ENCODE measurements at places on chromosomes 11 and 22. TPM values are rescaled to one million over a fixed set of nuclear protein-coding genes. Genes with fewer than 3 reads are reported as not detected.

GRCh38 chr22:48837341-48837935 lies 990.2 kb downstream of the BRD1 start:
- no peaks in the 10 kb centered on the region for H3K36me3 ChIP-seq
- H3K4me1 ChIP-seq = no peaks in the 10 kb centered on the region
- no peaks in the 10 kb centered on the region for H3K27me3 ChIP-seq
- no peak overlapping the region for H3K27ac ChIP-seq
- peak; percentile 32 for DNase-seq

DNA sequence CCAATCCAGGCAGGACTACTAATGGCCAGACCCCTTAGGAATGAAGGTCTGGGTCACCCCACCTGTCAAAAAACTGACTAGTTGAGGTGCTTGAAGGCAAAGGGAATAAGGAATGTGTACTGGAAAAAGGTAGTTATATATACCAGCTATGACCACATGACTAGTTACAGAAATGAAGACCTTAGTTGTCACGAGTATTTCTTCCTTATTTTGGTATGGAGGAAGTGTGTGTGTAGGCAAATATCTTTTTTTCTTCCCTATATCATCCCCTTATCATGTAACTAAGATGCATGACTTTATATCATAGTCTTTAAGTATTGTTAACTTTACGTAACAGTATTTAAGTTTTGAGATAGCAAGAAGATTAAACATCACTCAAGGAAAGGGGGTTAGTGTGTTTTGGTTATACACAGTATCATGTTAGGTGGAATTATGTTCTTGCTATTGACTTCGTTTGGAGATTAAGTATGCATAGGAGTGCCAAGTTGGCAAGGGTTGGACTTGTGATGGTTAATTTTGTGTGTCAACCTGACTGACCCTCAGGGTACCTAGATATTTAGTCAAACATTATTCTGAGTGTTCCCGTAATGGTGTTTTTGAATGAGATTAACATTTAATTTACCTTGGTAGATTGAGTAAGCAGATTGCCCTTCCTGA lies 38.2 kb upstream of the NARS2 start:
- H3K27ac ChIP-seq = no peak overlapping the region
- no peaks in the 10 kb centered on the region for H3K27me3 ChIP-seq
- no peak for DNase-seq
- H3K36me3 ChIP-seq = no peaks in the 10 kb centered on the region

Gene AMPD3
- total RNA-seq = 11.8 TPM

DNA sequence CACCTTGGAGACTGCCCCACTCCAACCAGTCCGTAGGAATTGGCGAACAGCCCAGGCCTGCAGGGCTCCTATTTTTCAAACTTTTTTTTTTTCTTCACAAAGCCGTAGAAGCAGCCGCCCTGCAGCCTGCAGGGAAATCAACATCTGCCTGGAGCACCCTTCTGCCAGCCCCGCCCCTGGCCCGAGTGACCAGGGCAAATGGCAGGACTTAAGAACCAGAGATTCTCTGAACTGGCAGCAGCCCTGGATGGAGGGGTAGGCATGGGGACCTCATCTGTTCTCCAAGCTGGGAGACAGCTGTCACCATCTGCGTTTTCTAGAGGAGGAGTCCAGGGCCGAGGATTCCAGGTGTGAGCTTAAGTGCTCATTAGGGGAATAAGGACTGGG lies 5.6 kb downstream of the SCN2B start:
- no peak overlapping the region for H3K27ac ChIP-seq
- H3K36me3 ChIP-seq = no peaks in the 10 kb centered on the region
- no peak for DNase-seq
- peaks cover 36% of the 10 kb centered on the region for H3K27me3 ChIP-seq

GRCh38 chr11:75069473-75069872 lies 27.2 kb downstream of the OR2AT4 start:
- no peaks in the 10 kb centered on the region for H3K36me3 ChIP-seq
- no peak for DNase-seq

GRCh38 chr11:119572481-119573424 lies 149.8 kb upstream of the THY1 start:
- peaks cover 25% of the 10 kb centered on the region for H3K4me1 ChIP-seq
- no peaks in the 10 kb centered on the region for H3K27me3 ChIP-seq
- no peak overlapping the region for H3K4me3 ChIP-seq
- peak; percentile 89 for DNase-seq
- H3K27ac ChIP-seq = peak overlapping the region; percentile 34
- H3K36me3 ChIP-seq = no peaks in the 10 kb centered on the region

DNA sequence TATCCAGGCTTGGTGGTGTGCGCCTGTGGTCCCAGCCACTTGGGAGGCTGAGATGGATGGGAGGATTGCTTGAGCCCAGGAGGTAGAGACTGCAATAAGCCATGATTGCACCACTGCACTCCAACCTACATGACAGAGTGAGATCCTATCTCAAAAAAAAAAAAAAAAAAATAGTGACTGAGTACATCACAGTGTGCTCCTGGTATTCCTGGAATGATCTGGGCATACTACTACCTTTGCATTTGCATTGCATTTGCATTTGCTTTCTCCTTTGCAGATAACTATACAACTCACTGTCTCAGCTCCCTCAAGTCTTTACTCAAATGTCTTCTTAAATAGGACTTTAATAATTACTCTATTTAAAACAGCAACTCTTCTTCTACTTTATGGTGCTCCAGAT lies 51.8 kb downstream of the DLG2 start:
- no peak overlapping the region for H3K27ac ChIP-seq
- no peaks in the 10 kb centered on the region for H3K27me3 ChIP-seq
- no peak overlapping the region for H3K4me3 ChIP-seq
- H3K4me1 ChIP-seq = no peaks in the 10 kb centered on the region
- no peak for DNase-seq
- no peaks in the 10 kb centered on the region for H3K36me3 ChIP-seq

DNA sequence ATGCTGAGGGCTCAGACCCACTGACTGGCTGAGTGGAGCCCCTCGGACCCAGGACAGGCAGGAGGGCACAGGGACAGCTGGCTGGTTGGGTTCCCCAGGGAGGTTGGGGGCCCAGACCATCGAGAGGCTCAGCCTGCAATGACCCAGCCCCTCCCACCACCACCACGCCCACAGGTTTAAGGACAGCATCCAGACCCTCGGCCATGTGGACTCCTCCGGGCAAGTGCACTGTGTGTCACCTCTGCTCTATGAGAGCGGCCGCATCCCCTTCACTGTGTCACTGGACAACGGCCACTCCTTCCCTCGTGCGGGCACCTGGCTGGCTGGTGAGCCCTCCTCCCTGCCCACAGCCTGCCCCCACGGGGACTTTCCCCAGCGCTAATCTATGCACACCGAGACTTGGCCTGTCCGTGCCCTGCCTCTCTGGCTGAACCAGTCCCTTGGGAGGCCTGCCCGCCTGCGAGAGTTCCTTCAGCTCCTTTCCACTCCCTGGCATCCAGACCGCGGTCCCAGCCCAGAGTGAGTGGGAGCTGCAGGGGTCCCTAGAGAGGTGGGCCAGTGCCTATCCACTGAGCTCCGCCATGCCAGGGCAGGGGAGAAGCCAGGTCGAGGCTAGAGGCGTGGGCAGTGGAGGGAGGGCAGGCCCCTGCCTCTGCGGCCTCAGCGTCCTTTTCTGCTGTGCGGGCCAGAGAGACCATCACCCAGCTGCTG lies 2.2 kb downstream of the SUSD2 start:
- H3K27ac ChIP-seq = no peak overlapping the region
- H3K27me3 ChIP-seq = no peaks in the 10 kb centered on the region
- no peaks in the 10 kb centered on the region for H3K4me1 ChIP-seq
- no peak for DNase-seq
- H3K4me3 ChIP-seq = no peak overlapping the region
- H3K36me3 ChIP-seq = no peaks in the 10 kb centered on the region

DNA sequence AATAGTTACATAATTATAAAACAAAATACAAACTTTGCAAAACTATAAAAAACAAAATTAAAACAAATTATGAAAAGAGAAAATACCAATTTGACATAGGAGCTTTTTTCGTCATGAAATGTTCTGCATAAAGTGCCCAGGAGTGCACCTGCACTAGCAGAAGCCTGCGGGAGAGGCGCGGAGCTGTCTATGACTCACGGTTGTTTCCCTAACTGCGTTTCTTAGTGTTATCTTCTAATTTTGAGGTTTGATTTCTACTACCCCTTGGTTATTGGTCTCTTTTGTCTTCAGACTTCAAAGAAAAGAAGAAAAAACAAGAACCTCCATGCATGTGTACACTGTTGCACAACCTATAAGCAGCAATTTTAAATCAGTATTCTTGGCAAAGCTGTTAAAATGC lies 740.9 kb upstream of the LRRC4C start:
- no peak overlapping the region for H3K27ac ChIP-seq
- no peak for DNase-seq
- H3K36me3 ChIP-seq = no peaks in the 10 kb centered on the region

Gene DNAJB13
- total RNA-seq = 0.46 TPM

GRCh38 chr11:85539029-85539689 lies 88.0 kb downstream of the DLG2 start:
- no peak for DNase-seq
- H3K27me3 ChIP-seq = peaks cover 2% of the 10 kb centered on the region
- H3K4me1 ChIP-seq = no peaks in the 10 kb centered on the region

Gene IFT27
- 19.9 TPM for total RNA-seq

- no peak overlapping the region for H3K27ac ChIP-seq
- peak; percentile 44 for DNase-seq
- H3K4me3 ChIP-seq = no peak overlapping the region
- no peaks in the 10 kb centered on the region for H3K4me1 ChIP-seq
Measured at GRCh38 chr11:28730336-28730735, 622.1 kb downstream of the METTL15 start.

- no peaks in the 10 kb centered on the region for H3K4me1 ChIP-seq
- peaks cover 7% of the 10 kb centered on the region for H3K27me3 ChIP-seq
- no peak overlapping the region for H3K4me3 ChIP-seq
- DNase-seq = no peak
- no peak overlapping the region for H3K27ac ChIP-seq
Measured at GRCh38 chr11:76249195-76249741, 43.0 kb upstream of the WNT11 start.

Gene PRG3
- not detected for total RNA-seq

- H3K27me3 ChIP-seq = no peaks in the 10 kb centered on the region
- no peaks in the 10 kb centered on the region for H3K36me3 ChIP-seq
- H3K4me1 ChIP-seq = peaks cover 25% of the 10 kb centered on the region
- peak overlapping the region; percentile 68 for H3K27ac ChIP-seq
- peak; percentile 60 for DNase-seq
Measured at GRCh38 chr22:25404928-25405816, 159.3 kb upstream of the GRK3 start.

DNA sequence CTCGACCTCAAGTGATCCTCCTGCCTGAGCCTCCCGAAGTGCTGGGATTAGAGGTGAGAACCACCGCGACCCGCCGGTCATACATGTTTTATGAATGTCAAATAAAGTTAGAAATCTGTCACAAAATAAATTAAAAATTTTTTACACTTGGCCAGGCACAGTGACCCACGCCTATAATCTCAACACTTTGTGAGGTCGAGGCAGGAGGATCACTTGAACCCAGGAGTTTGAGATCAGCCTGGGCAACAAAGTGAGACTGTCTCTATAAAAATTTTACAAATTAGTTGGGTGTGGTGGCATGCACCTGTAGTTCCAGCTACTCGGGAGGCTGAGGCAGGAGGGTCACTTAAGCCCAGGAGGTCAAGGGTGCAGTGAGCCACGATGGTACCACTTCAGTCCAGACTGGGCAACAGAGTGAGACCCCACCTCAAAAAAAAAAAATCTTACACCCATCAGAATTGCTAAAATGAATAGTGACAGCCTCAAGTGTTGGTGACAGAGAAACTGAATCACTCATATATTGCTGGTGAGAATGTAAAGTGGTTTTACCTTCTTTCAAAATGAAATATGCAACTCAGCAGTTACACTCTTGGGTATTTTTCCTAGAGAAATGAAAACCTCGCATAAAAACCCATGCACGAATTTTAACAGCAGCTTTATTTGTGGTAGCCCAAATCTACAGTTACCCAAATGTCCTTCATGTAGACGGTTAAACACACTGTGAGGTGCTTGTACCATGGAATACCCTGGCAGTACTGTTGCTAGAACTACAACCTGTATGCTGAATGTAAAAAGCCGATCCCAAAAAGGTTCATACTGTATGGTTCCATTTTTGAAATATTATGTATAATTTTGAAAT lies 55.4 kb downstream of the MED15 start:
- H3K36me3 ChIP-seq = peaks cover 38% of the 10 kb centered on the region
- peaks cover 30% of the 10 kb centered on the region for H3K4me1 ChIP-seq
- H3K27me3 ChIP-seq = no peaks in the 10 kb centered on the region
- no peak overlapping the region for H3K4me3 ChIP-seq
- no peak for DNase-seq
- no peak overlapping the region for H3K27ac ChIP-seq

DNA sequence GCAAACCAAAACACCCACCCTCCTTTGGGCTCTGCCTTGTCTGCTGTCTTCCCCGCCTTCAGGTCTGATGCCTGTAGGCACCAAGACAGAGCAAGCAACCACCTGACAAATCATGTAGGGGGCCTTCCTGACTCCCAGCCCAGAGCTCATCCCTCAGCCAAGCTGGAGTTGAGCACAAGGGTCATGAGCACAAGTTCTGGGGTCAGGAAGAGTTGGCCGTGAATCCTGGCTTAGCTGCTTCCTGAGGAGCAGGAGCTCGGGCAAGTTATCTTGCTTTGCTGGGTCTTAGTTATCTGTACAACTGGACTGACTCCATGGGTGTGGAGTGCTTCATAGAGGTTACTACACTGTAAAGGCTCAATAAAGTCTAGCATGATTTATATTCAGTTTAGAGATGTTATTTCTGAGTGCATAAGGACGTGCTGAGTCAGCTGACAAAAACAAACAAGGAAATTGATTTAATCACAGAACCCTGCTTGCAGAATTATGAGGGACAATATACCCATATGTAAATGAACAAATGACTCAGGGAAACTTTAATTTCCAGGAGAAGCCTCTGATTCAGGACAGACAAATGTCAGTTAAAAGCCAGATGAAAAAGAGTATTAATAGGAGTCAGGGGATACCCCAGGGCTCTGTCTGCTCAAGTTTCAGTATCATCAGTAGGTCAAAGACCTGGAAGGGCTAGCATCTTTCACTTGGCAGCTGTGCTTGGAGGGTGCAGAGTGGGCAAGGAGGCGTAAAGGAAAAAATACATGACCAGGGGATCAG lies 15.0 kb upstream of the APOA1 start:
- no peaks in the 10 kb centered on the region for H3K27me3 ChIP-seq
- DNase-seq = peak; percentile 85
- H3K27ac ChIP-seq = peak overlapping the region; percentile 97
- peaks cover 7% of the 10 kb centered on the region for H3K36me3 ChIP-seq
- peaks cover 34% of the 10 kb centered on the region for H3K4me1 ChIP-seq
- peak overlapping the region; percentile 50 for H3K4me3 ChIP-seq

Gene APOBEC3A
- total RNA-seq = not detected

GRCh38 chr11:131372234-131372962 lies 2.0 kb downstream of the NTM start:
- no peak for DNase-seq
- no peak overlapping the region for H3K4me3 ChIP-seq
- H3K27me3 ChIP-seq = peaks cover 93% of the 10 kb centered on the region
- no peaks in the 10 kb centered on the region for H3K4me1 ChIP-seq

- H3K27ac ChIP-seq = peak overlapping the region; percentile 81
- H3K4me1 ChIP-seq = peaks cover 68% of the 10 kb centered on the region
- H3K36me3 ChIP-seq = no peaks in the 10 kb centered on the region
- H3K4me3 ChIP-seq = peak overlapping the region; percentile 19
- no peaks in the 10 kb centered on the region for H3K27me3 ChIP-seq
- DNase-seq = no peak
Measured at GRCh38 chr11:44139565-44140330, 44.3 kb downstream of the EXT2 start.

Gene APBB1
- total RNA-seq = 24.7 TPM

Gene TMEM121B
- total RNA-seq = 0.12 TPM

GRCh38 chr11:27619039-27619574 lies 81.1 kb downstream of the BDNF start:
- no peaks in the 10 kb centered on the region for H3K27me3 ChIP-seq
- H3K27ac ChIP-seq = 0 out of 2 replicates have a peak overlapping the region, but pooled peaks have one; percentile 2
- peak; percentile 30 for DNase-seq

GRCh38 chr11:36417154-36417553 lies 92.9 kb downstream of the TRAF6 start:
- H3K27ac ChIP-seq = no peak overlapping the region
- no peaks in the 10 kb centered on the region for H3K27me3 ChIP-seq
- DNase-seq = no peak

Gene OR52N4
- total RNA-seq = not detected

All from PC-3 (cell line).